NCI-H1436 (cell line): ENCODE measurements at places on chromosomes 3 and 15.

GRCh38 chr15:33968224-33968623 lies at the start of gene CHRM5:
CHRM5 (plus strand) TSS chr15:33968497; CDS start chr15:34062718, 94,221 bp downstream.
- DNase-seq, result no peak

DNA sequence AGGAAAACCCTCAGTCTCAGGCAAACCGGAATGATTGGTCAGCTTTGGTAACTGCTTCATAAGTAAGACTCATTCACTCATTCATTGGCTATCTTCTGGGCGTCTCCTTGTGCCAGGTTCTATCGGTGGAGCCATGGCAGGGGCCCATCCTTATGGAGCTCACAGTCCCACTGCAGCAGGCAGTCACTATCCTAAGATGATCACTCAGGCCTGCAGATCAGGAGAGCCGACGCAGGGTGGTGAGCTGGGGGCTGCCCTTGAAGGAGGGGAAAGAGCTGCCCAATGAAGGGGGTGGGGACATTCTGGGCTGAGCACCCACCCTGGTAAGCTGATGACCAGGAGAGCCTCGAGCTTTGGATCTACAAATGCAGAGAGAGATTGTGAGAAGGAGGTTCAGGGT lies 20.5 kb upstream of the FGD5 start:
- DNase-seq, result no peak

DNA sequence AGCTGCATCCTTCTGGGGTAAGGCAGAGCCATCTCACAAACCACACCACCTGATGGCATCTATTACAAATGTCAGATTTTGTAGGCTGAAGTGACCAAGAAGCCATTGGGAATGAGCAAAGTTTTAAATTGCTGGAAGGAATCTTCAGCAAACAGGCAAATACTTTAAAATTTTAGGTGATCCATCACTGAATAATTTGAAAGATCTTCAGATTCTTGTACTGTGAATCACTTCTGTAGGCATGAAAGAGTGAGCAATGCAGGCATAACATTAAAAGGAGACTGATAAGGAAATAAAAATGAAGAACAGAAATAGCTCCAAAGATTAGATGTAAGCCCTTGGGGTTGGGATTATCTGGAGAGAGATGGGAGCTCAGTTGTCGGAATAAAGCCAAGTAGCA lies 36.0 kb upstream of the ALDH1L1 start:
- DNase-seq, result no peak

DNA sequence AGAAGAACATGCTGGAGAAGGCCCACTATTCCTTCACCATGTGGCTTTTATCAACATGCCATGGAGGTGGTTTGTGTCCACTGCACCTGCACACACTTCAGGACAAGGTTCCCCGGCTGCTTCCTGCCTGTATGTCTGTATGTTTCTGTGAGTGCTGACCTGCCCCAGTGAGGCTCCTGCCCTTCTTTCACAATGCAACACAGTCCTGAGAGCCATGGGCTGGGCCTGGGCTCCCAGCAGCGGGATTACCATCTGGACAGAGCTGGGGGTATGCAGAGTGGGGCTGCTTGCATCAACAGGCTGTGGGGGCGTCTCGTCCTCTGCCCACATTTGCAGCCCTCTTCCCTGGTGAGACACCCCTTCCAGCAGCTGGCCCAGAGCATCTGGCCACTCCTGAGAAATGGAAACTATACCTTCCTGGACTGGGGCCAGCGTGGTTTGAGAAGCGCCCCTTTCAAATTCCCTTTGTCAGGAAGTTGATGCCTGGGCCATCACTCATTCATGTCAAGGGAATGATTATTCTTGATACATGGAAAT lies 29.3 kb upstream of the C15orf39 start:
- no peak for DNase-seq

DNA sequence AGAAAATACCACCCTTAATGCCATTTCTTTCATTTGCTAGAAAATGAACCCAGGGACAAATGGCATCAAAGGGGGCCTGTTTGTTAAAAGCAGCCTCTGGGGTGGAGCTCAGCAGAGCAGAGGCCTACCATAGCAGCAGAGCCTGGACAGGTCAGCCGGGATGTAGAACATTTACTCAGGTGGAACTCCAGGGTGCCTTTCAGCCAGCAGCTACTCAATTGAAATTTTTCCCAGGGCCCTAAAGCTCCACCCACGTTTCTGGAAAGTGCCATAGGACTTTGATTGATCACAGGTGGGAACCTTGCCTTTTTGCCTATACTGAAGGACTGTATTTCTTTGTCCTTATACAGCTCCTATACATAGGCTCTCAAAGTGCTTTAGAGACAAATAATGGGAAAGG lies 74.5 kb upstream of the C15orf61 start:
- no peak for DNase-seq

DNA sequence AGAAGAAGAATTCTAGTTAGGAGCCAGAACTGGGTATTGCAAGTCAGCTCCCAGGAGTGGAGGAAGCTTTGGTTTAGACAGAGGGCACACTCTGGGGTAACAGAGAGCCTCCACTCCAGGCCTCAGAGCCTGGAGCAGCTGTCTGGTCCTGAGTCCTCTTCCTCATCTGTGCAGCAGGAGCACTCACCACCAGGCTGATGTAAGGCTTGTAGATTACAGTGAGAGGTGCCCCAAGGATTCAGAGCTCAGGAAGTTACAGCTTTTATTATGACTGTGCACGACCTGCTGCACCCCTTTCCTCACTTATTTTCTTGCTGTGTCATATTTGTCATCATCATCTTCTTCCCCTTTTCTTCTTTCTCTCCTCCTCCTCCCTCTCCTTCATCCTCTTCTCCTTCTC lies 210.4 kb downstream of the ATP10A start:
- no peak for DNase-seq

DNA sequence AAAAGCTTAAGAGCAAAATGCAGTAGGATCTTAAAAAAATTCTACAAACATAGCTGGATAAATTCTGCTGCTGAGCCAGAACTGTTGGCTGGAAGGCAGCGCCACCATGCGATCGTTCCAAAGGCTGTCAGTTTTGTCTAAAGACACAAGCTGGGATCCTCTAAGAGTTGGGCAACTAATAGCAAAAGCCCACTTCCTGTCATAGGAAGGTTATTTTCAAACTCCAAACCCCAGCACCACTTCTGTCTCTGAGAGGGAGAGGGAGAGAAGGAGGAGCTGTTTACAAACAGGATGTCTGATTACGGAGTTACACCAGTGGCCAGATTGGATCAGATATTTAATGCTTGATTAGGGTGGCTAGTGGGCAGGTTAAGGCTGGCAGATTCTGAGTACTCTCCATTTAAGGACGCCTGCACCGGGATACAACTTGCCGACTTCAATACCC lies 44.0 kb downstream of the EIF4E3 start:
- no peak for DNase-seq

- DNase-seq, result no peak
These were observed 2.7 kb upstream of the KNSTRN start for GRCh38 chr15:40379853-40380252.

DNA sequence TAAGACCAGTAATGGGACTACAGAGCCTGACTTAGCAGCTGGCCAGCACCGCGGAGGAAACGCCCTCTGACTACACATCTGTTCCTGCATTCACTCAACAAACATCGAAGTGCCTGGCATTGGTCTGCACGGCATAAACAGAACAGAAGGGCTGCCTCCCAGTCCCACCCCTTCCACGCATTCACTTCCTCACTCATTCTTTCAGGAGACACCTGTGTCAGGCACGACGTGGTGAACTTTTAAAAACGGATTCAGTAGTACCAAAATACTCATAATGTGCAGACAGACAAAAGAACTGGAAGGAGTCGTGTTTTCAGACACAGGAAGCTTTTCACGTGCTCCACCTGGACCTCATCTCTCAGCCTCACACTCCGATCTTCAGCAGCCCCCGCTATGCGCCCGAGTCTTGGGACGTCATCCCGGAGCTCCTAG lies 123.3 kb downstream of the XXYLT1 start:
- DNase-seq, result no peak

- DNase-seq, result no peak
These were observed 77.6 kb downstream of the MAGI1 start for GRCh38 chr3:65961128-65961527.

GRCh38 chr3:172749230-172749965 lies 1.1 kb upstream of the ECT2 start:
- no peak for DNase-seq

GRCh38 chr15:31236184-31237042 lies 90.2 kb upstream of the KLF13 start:
- peak; percentile 49 for DNase-seq

DNA sequence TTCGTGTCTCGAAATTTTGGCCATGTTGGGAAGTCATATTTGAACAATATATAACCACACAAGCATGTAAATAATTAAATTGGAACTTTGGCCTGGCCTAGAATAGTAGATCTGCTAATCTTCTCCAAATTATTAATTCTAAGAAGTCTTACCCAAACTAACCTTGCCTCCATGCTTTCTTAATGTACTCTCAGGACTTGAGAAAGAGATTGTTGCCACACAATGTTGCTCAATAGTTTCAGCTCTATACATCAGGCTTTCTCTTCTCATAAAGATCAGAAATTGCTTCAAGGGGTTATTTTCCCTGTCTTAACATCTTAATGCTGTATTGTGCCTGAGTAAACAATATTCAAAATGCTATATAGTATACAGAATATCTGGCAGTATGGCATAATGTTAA lies 202.7 kb upstream of the LRIG1 start:
- no peak for DNase-seq

GRCh38 chr15:88878720-88879184 lies 16.6 kb downstream of the HAPLN3 start:
- peak; percentile 79 for DNase-seq

- DNase-seq, result no peak
These were observed 1047.0 kb downstream of the TUSC7 start for GRCh38 chr3:117756563-117756962.

DNA sequence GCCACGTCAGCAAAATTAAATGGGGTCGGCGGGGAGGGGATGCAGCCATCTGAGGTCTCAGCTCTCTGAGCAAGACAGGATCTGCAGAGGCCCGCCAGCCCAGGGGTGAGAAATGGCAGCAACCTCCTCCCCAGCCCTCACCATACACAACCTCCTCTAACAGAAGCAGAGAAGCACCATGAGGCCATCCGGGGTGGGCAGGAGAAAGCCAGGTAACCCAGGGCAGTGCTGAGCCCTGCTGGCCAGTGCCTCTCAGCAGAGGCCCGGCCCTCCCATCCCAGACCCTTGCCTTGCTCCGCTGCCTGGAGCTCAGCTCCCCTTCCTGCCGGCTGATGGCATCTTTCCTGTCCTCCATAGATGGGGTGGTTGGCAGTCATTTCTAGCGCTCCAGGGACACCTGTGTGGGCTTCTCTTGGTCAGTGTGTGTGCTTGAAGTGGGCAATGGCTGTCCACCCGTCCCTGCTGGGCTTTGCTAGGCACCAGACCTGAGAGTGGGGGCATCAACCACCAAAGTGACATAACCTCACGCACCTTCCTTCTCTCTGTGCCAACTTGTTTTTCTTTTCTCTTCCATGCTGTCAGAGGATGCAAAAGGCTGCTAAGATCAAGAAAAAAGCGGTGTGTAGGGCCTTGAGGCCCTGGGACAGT lies 175.8 kb downstream of the NSMCE3 start:
- no peak for DNase-seq

GRCh38 chr15:89761009-89761831 lies 10.2 kb upstream of the MESP1 start:
- DNase-seq, result no peak

DNA sequence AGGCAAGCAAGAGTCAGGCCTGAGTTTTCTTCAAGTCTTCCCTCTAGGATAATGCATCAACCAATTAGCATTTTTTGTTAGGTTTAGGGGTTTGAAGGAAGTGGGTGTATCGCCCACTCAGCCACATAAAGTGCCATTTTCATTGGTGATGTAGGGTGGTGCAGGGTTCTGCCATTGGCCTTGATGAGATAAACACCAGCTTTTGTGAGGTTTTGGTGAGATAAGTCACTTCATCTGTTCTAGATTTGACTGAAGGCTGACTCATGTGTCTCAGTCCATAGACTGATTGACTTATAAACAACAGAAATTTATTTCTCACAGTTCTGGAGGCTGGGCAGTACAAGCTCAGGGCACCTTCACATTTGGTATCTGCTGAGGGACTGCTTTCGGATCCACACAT lies 84.5 kb upstream of the C3orf80 start:
- DNase-seq, result no peak

DNA sequence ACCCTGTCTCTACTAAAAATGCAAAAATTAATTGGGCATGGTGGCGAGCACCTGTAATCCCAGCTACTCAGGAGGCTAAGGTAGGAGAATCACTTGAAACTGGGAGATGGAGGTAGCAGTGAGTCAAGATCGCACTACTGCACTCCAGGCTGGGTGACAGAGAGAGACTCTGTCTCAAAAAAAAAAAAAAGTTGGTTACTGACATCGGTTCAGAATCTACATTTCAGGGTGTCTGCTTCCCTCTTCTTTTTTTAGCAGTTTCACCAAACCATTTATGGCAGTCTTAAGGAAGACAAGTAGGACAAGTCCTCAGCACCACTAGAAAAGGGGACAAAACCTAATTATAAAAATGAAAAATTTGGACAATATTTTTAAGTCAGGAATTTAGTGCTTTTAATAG lies 3.3 kb upstream of the USP4 start:
- DNase-seq, result no peak

DNA sequence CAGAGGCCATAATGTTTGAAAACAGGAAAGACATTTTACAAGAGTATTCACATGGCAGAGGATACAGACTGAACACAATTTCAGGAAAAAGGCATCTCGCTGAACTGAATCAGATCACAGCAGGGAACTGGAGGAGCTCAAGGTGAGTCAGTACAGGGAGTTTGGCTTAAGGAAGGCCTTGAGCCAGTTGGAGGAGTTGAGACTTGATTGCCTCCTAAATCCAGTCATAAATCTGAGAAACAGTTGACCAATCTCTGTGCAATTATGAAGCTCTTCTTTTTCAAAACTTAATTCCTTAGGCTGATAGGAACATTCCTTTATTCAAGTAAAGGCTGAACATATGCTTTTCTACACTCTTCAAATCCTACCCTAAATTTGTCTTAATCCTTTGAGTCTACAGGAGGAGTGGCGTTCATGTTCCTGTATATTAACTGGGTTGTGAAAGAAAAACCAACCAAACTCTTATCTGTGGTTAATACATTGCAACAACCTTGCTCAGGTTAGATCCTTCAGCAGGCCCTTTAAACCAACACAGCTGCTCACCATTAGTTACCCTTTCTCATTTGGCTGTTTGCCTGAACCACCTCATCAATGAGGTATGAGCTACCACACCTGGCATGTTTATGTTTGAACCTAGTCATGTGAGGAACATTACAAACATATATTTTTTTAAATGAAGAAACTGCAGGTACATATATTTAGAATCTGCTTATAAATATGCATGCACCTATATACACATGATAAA lies 404.1 kb upstream of the ATP11B start:
- DNase-seq, result peak; percentile 61

DNA sequence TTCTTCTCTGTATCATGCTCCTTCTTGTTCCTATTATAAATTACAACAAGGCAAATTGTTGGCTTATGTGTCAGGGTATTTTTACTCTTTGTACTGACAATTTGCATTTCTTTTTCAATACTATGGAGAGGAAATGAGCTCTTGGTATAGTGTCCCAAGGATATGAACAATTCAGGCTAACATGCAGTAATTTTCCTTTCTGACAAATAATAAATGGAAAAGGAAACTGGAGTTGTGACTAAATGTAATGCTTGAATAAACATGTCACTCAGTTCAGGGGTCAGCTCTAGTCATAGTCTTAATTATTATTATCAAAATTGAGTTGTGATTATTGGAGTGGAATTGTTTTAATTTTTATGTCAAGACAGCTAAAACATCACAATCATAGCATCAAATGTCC lies 256.0 kb upstream of the ZPLD1 start:
- DNase-seq, result no peak

- DNase-seq, result no peak
These were observed 183.5 kb upstream of the EOMES start for GRCh38 chr3:27905625-27906024.

GRCh38 chr3:53257465-53257864 lies 1.6 kb upstream of the TKT start:
- no peak for DNase-seq
